ENCODE measurements at places on chromosomes 16 and 17.
A peak's percentile ranks its signal among the peaks of the same experiment; 100 is the strongest.

DNA sequence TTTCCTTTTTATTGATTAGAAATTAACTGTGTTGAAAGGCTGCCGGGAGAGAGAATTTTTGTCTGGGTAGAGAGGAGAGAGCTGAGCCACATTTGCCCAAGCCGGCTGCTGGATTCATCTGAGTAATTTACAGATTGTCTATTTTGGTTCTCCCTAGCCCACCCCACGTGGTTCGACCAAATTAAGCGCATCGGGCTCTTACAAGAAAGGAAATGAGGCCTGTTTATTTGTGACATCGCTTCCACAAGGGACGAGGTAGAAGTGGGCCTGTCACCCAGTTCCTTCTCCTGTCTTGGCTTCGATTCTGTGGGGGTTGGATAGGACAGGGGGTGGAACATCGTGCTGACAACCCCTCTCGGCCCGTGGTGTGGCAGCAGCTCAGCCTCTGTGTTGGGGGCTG, 42.9 kb downstream of the SYT17 start:
- ATAC-seq, result no peak

DNA sequence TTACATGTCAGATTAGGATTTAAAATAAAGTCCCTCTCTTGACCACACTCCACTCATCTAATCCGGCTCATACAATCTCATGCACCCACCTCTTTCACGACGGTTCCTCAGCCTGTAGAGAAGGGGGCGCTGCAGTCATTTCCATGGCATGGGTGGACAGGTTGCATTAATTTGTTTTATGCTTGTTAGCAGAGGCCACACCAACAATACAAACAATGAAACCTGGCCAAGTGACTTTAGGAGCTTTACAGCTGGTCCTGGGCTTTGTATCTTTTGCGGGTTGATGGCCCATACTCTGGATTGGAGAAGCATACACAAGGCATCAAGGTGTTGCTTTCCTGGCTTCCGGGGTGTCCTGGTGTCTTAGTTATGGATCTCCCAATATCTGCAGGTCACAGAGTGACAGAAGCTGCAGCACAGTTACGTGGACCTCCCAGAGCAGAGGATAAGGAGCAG, 9.7 kb upstream of the SNF8 start:
- ATAC-seq, result no peak

DNA sequence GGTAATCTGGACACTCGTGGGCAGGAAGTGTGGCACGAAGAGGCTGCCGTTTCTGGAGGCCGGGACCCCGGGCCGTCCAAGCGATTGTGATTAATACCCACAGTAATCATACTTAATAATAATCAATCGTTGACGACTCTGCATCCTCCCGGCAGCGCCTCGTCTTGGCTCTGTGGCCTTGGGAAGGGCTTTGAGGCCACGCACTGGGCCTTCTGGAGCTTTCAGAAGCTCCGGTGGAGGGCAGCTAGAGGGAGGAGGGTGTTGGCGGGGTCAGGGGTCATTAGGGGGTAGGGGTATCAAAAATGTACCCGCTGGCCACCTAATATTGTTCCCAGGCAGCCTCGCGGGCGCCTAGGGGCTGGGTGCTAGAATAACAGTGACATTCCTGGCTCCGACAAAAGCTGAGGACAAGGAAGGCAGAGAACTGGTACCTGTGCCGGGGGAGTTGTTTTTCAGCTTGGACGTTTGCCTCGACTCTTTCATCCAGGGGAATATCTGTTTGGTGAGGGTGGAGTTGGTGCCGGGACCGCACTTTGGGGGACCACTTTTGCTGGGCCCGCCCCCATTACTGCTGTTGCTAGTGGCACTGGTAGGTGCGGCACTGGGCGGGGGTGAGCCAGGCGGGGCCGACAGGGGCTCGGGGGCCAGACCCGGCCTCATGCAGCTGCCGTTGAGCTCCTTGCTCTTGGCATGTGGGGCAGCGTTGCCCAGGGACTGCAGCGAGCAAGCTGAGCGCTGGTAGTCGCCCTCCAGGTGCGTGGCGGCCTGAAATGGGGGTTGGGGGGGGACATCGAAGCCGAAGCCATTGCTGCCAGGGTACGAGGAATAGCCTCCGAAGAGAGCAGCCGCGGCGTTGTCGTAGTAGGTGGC, 6.9 kb upstream of the HOXB2 start:
- ATAC-seq, result no peak

- ATAC-seq, result no peak
Observed at GRCh38 chr16:88514070-88514469, 56.1 kb upstream of the ZC3H18 start.

DNA sequence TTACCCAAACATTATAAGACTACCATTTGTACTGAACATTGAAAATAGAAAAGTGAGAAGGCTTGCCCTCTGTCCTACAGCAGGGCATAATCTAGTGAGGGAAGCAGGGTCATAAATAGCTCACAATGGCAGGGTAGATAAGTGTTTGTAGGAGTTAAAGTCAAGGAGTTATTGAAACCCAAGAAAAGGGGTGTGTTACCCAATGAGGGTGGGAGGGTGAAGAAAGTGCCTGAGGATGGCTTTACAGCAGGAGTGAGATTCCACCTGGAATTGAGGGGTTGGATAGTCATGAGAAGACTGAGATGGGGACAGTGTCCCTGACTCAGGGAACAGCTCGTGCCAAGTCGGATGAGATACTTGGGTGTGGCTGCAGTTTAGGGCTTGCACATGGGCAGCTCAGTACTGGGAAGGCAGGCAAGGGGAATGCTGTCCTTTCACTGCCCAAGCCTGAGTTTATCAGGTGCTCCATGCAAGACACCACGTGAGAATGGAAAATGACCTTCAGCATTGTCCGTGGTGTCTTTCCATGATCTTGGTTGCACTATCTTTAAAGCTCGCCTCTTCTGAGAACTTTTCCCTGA, 393.2 kb upstream of the MAF start:
- ATAC-seq, result peak; percentile 46

- peak; percentile 33 for ATAC-seq
Observed at GRCh38 chr16:54165912-54166865, 120.4 kb downstream of the IRX3 start.

- no peak for ATAC-seq
Observed at GRCh38 chr17:34758718-34759117, 179.3 kb downstream of the TMEM132E start.

- ATAC-seq, result no peak
Observed at GRCh38 chr17:81040791-81041337, 5.9 kb downstream of the BAIAP2 start.

- no peak for ATAC-seq
Observed at GRCh38 chr17:1012823-1013728, 16.1 kb downstream of the TIMM22 start.

DNA sequence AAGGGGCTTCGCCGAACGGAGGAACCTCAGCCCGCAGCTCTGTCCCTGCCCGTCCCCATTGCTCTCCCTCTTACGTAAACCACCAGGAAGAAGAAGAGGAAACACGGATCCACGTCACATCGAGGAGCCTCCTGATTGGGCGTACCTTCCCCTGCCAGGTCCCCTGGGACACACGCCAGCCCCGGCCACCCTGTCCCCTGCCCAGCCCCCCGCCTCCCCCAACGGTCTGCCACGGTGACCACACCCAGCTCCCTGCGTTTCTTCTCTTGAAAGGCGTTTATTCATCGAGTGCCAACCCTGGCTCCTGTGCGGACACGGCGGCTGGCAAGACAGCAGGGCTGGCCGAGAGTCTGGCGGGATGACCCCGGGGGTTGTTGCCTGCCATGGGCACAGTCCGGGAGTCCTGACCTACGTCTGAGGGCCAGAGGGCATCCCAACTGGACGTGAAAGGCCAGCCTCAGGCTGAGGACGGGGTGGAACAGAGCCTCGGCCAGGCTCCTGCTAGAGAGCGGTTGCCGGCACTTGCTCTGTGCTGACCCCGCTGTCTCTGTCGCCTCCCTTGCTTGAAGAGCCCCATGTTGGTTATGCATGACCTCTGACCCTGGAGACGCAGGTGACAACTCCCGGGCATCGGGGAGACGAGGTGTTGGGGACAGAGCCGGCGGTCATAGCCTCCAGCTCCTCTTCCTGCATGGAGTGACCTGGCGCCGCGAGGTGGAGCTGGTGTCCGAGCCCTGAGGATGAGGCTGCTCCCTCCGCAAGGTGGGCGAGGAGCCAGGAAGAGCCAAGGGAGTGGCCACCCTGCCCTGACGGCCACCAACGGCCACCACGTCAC, 40.5 kb upstream of the ACSF3 start:
- ATAC-seq, result peak; percentile 40

DNA sequence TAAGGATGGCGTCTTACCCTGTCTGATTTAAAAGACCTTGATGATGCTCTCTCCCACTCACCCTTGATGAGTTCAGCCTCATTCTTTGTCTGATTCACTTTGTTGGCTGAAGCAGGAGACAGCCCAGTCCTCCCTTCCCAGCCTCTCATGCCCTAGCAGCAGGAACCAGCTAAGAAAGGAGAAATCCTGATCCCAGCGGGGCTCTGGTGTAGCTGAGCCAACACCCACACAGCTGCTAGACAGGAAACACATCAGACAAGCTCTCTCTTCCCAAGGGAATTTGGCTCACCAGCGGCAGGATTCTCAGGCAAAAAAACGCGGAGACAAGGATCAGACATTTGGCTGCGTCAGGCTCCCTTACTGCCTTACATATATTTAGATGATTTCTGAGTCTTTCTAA, 211.5 kb downstream of the CDH11 start:
- ATAC-seq, result no peak

DNA sequence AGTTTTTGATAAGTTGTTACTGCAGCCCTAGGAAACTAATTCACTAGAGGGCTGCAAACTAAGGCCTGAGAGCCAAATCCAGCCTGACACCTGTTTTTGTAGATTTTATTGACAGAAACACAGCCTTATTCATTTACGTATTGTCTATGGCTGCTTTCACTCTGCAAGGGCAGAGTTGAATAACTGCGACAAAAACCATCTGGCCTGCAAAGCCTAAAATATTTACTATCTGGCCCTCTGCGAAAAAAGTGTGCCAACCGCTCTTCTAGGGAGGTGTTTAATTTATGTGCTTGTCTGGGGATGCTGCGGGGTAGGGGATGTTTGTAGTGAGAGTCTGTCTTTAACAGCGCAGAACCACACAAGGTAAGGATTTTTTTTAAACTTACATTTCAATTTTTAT, 165.0 kb upstream of the RBFOX1 start:
- ATAC-seq, result no peak

- no peak for ATAC-seq
Observed at GRCh38 chr17:13787636-13788035, 185.9 kb upstream of the HS3ST3A1 start.

- ATAC-seq, result no peak
Observed at GRCh38 chr16:72427783-72428331, 255.9 kb upstream of the PMFBP1 start.

GRCh38 chr16:80480664-80481063, 60.1 kb upstream of the DYNLRB2 start:
- ATAC-seq, result no peak

DNA sequence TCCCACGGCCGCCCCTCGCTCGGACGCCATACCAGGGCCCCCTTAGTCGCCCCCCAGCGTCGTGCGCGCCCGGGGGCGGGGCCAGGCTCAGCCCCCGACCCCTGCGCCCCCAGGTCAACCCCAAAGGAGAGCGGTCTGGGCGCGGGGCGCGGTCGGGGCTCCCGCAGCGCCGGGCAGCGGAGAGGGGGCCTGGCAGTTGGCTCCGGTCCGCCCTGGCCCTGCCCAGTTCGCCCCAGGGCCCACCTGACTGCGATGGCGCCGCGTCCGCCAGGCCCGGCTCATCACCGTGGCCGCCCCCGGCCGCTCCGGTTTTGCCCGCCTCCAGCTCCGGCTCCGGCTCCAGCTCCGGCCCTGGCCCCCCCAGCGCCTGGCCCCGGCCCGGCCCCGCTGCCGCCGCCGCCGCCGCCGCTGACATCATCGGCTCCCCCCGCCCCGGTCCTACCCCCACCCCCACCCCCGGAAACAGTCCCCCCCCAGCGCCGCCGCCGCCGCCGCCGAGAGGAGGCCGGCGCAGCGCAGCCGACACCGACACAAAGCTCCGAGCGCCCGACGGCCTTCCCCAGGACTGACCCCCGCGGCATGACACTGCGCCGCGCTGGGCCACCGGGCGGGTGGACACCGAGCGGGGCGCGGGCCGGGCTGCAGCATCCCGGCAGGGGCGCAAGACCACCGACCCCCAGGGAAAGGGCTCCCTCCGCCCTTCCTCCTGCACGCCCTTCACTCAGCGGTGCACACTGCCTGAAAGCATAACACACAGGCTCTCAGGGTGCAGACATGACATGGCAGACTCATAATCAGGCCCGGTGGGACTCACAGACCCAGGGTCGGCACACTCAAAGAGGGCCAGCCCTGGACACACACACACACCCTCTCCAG, at the start of gene ZBTB4:
Gene ZBTB4 (minus strand): TSS at position 419 of the 876 bp plus-strand sequence. CDS start 12,830 bp downstream, outside the sequence.
- ATAC-seq, result peak; percentile 1

GRCh38 chr16:23852794-23853562, 17.2 kb downstream of the PRKCB start:
- ATAC-seq, result no peak

DNA sequence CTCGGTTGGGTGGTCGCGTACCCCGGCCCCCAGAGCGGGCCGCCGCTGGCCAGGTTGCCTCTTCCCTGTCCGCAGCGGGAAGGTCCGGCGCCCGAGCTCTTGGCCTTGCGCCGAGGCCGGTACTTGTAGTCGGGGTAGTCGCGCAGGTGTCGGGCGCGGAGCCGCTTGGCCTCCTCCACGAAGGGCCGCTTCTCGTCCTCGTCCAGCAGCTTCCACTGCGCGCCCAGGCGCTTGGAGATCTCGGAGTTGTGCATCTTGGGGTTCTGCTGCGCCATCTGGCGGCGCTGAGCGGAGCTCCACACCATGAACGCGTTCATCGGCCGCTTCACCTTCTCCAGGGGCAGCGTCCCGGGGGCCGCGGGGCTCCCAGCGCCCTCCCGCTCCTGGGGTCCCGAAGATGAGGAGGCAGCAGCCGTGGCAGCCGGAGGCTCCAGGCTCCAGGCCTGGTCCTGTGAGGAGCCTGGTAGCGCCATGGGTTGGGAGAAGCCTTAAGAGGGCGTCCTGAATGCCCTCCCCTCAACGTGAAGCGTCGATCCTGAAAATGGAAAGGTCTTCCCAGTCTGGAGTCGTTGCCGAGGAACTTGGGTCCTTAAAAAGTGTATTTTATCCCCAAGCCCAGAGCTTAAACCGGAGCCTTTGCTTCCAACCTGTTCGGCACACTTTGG, 558 bp downstream of the SOX15 start:
- ATAC-seq, result peak; percentile 63

GRCh38 chr16:1075546-1075945, 3.0 kb downstream of the SSTR5 start:
- no peak for ATAC-seq

DNA sequence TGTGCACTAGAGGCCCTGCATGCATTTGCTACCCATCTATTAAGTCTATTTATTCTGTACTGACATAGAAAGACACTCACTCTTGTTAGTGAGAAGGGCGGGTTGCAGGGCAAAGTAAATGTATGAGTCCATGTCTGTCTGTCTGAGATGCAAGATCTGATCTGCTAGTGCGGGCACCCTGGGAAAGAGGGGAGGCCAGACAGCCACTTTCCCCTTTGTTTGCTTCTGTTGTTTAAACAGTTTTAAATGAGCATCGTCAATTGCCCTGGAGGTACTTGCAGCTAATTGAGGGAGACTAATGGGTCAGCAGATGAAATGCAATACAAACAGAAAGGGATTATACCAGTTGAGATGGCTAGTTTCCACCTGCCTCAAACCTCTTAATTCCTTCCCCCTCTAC, 24.9 kb downstream of the SCNN1G start:
- ATAC-seq, result no peak

- ATAC-seq, result no peak
Observed at GRCh38 chr17:17021194-17021863, 20.9 kb upstream of the MPRIP start.

GRCh38 chr17:81511554-81511803, 1.1 kb downstream of the ACTG1 start:
- ATAC-seq, result no peak

Data from esophagus mucosa (tissue), 1 donor.